ENCODE measurements at places on chromosomes 2 and 18.

- no peak for DNase-seq
Measured at GRCh38 chr2:38039121-38039910, 36.6 kb downstream of the CYP1B1 start.

DNA sequence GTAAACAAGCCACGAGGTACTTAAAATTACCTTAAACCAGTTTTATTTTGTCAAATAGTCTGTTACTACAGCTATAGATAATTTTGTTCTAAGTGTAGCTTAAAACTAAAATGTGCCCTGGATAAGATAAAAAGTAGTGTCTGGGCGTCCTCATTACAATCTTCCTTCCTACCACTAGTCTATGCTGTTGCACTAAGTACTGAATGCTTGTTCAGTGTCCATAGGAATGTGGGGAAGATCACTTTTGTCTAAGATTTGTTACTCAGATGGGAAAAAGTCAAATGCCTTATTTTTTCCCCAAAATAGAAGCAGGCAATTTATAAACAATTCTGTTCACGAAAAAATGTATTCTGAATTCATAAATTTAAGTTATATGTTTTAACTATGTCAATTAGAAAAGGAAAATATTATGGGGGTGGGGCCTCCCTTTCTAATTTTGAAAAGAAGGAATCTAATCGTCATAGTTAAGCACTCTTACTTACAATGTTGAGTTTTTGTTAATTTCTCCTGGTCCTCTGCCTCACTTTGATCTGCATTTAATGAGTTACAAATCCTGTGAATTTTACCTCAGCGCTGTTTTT lies 140.4 kb upstream of the VRK2 start:
- peak; percentile 83 for DNase-seq

DNA sequence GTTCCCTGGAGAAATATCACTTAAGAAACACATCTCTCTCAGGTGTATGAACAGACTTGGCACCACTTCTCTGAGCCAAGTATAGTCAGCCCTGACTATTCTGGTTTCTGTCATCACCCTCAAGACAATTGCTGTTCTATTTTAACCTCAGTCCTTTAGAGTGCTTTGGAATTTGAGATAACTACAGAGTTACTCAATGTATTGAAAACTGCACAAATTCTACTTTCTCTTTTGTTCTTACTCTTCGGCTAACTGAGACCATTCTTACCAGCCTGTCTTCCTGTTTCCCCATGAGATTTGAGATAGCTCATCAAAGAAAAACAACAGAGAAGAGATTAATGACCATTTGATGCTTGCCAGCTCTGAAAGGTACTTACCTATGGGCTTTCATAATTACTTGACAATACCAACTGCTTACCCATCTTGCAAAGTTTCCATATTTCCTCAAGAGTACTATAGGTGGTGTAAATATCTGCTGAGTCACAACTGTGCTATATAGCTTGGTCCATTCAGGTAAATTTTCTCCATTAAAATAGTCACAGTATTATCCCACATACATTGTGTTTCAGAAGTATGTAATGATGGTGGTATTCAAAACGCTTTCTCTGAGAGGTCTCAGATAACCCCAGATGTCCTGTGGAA lies 467.5 kb upstream of the CHST9 start:
- no peak for DNase-seq

GRCh38 chr2:39632876-39633275 lies 32.8 kb upstream of the TMEM178A start:
- DNase-seq, result no peak

DNA sequence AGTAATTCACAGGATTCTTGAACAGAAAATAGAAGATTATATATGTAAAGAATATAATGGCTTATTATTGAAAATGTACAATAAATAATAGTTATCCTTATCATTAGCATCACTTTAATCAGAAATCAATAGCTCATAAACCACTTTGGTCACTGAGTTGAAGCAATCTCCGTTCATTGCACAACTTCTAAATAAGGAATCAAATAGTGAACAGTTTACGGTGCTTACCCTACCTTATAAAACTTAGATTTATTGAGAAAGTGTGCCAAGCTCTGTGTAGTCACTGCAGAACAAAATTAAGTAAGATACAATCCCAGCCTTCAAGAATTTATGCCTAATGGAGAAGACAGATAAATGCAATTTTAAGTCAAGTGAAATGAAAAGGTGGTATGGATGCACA lies 6.7 kb downstream of the VSNL1 start:
- no peak for DNase-seq

GRCh38 chr2:12990523-12990922 lies 273.8 kb downstream of the TRIB2 start:
- no peak for DNase-seq

GRCh38 chr18:57809190-57809589 lies 6.1 kb upstream of the ATP8B1 start:
- DNase-seq, result no peak

GRCh38 chr2:132790207-132790785 lies 120.3 kb upstream of the LYPD1 start:
- no peak for DNase-seq

GRCh38 chr2:163713534-163714311 lies 22.1 kb downstream of the FIGN start:
- peak; percentile 71 for DNase-seq

DNA sequence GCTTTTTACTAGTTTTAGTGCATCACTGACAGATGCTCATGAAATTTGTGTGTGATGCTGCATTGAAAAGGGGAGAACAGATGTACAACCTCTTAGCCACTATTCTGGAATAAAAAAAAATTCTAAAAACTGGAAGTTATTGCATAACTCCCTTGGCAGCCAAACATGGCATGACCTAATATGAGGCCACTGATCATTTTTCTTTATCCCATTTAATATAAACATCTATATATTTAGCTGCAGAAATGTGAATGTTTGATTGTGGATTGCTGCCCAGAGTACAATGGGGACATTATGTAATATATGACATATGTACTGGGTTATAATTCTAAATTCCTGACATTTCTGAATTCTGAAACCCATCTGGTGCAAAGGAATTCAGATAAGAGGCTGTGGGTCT lies 86.5 kb downstream of the CDCA7 start:
- no peak for DNase-seq

- DNase-seq, result no peak
Measured at GRCh38 chr2:54957321-54957999, 92.8 kb downstream of the RTN4 start.

GRCh38 chr2:128523457-128523856 lies 204.8 kb upstream of the HS6ST1 start:
- DNase-seq, result peak; percentile 69

DNA sequence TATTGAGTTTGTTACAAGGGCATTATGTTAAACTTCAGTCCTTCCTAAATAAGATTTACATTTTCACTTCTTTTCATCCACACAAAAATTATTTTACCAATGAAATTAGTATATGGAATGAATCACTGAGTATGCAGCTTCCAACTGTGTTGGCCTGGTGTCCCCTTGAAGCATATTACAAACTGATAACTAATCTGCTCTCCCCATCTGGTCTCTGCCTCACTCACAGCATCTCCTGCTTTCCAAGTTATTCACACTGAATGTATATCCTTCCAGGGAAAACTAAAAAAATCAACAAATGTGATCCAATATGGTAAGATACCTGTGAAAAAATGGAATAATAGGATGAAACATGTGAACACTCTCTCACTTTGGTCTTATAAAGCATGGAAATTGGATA lies 90.0 kb upstream of the NYAP2 start:
- peak; percentile 13 for DNase-seq

DNA sequence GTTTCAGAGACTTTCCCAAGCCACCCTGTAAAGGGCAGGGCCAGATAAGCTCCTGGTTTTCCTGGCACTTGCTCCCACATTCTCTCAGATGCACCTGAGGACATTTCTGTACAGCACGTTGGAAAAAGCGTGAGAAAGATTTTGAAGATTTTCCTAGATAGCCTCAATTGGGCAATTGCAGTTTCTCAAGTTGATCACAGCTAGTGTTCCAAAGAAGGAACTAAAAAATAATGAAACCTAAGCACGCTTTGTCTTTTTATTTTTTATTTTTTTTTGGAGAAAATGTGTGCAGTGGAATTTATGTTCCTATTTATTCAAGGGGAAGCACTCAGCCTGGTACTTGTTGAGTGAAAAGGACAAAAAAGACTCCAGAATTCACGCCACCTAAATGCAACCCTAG lies 429.1 kb downstream of the RNF144A start:
- no peak for DNase-seq

DNA sequence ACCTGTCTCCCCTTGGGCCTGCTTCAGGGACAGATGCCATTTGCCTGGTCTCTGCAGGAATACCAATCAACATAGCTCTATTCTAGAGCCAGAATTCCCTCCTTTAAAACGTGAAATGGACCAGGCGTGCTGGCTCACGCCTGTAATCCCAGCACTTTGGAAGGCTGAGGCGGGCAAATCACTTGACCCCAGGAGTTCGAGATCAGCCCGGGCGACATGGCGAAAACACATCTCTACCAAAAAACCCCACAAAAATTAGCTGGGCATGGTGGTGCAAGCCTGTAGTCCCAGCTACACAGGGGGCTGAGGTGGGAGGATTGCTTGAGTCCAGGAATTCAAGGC lies 127.0 kb downstream of the PLEKHM3 start:
- DNase-seq, result no peak

- DNase-seq, result no peak
Measured at GRCh38 chr2:172739661-172740266, 4.1 kb downstream of the RAPGEF4 start.

DNA sequence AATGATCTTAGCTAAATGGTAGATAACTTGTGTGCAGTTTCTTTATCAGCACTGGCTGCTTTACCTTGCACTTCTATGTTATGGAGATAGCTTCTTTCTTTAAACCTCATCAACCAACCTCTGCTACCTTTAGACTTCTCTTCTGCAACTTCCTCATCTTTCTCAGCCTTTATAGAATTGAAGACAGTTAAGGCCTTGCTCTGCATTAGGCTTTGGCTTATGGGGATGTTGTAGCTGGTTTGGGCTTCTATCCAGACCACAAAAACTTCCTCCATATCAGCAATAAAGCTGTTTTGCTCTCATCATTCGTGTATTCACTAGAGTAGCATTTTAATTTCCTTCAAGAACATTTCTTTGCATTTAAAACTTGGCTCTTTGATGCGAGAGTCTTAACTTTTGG lies 123.7 kb downstream of the PIK3C3 start:
- DNase-seq, result no peak

GRCh38 chr2:27721335-27721734 lies 50.2 kb upstream of the MRPL33 start:
- DNase-seq, result no peak

DNA sequence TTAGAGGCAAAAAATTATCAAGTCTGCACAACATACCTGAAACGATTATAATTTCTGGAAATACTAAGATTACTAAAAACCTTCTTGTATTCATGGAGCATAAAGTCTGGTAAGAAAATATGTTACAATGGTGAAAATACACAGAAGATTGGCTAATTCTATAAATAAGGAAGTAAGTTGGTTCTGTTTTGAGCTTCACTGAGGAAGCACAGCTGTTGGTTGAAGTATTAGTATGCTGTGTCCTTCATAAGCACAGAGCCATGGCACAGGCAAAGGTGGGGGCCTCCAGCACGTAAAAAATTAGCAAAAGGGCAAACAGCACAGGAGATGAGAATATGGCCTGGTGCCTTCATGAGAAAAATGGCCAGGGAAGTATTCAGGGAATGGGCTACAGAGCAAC lies 40.4 kb upstream of the ANKRD62 start:
- DNase-seq, result no peak

- no peak for DNase-seq
Measured at GRCh38 chr2:1964659-1965058, 220.3 kb upstream of the PXDN start.

GRCh38 chr2:60292242-60292641 lies 261.2 kb downstream of the BCL11A start:
- DNase-seq, result no peak

- no peak for DNase-seq
Measured at GRCh38 chr18:21903709-21904108, 163.1 kb downstream of the MIB1 start.

GRCh38 chr2:145593991-145594614 lies 1074.2 kb upstream of the ZEB2 start:
- no peak for DNase-seq

DNA sequence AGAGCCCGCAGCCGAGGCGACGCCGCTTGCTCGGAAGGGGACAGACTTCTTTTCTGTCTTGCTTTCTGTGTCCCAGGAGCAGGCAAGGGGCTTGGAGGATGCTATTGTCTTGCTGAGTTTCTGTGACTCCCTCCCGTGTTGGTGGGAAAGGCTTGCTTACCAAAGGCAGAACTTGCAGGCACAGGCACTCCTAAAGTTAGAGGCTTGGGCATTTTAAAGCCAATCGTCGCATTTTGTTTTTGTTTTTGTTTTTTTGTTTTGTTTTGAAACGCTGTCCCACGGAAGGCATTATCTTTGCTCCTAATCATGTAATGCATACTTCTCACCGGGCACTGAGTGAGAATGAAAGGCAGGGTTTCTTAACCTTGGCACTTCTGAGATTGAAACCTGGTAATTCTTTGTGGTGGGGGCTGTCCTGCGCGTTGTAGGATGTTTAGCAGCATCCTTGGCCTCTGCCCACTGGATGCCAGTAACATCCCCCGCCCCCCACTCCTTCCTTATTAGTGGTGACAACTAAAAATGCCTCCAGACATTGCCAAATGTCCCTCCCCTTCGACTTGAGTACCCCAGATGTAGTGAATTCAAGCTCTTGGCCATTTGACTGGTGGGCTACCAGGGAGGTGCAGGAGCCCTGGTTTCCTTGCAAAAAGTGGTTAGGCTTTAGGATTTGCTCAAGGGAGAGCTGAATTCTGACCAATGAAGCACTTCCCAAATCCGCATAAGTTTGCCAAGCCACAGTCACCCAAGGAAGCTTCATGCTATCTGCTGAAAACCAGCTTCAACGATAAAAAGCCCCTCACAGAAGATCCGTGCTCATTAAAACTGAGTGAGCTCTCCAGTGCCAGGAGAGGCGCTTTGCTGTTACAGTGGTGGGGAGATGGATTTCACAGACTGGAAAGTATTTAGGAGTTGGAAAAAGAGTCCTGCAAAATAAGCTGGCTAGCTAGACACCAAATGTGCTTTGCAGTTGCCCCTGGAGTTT lies 1.2 kb downstream of the ANTXR1 start:
- DNase-seq, result peak; percentile 75

DNA sequence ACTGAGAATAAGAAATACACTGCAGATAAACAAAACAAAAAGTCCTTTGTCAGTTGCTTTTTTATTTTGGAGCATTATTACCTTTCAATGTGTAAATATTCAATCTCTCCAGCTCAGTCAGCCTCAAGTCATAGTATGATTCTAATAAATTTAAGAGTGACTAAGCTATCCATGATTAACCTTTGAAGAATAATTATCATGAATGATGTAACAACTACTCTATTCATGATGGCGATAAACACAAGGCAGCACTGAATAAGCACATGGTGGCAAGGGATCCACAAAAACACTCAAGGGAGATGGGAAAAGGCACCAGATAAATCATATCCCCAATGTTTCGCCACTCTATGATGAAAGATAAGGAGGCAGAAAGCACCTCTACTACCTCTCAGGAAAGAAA lies 67.0 kb downstream of the MAP4K3 start:
- no peak for DNase-seq

GRCh38 chr2:146665800-146666199 lies 1179.0 kb upstream of the ACVR2A start:
- no peak for DNase-seq

DNA sequence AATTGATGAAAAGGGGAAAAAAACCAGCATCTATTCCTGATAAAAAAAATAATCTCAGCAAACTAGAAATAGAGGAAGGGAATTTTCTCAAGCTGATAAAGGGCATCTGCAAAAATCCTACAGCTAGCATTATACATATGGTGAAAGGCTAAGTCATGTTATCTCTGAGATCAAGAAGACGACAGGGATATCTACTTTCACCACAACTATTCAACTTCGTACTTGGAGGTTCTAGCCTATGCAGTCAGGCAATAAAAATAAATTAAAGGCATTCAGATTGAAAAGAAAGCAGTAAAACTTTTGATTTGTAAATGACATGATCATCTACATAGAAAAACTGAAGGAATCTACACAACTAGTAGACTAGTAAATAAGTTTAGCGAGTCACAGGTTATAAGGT lies 58.2 kb downstream of the CAB39 start:
- no peak for DNase-seq

All from brain (organoid and tissue), 16 donors.